ENCODE measurements at places on chromosomes 7 and 10.

GRCh38 chr10:10138685-10139084, 879.0 kb upstream of the CELF2 start:
- DNase-seq: no peak

DNA sequence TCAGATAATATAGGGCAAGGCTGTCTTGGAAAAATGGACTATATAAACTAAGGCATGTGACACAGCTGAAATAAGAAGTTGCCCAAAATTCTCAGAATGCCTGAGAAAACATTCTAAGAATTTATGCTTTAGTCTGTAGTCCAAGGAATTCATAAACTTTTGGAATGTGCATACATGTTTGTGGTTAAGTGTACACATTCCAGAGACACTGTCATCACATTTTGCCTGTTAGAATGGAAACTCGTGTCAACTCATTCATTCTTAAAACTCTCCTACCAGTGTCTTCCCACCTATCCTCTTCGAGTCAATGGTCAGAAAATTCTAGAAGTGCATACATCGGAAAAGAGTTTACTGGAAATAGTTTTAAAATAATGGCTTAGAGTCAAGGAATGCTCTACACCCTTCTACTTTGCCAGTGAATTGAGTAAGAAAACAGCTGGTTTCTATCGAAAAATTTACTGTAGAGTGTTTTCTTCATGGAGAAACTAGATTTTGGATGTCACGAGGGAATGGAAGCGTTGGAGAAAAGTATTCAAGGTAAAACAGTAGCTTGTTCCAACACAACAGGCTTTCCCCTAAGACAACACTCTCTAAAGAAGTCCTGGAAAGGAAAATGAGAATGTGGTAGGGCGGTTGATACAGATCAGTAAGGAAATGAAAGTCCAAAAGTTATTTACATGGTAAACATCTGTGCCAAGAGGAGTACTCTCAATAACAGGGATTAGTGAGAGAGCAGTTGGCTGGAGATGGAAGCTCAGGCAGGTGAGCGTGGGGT, 1177.6 kb upstream of the C7orf33 start:
- DNase-seq: no peak

DNA sequence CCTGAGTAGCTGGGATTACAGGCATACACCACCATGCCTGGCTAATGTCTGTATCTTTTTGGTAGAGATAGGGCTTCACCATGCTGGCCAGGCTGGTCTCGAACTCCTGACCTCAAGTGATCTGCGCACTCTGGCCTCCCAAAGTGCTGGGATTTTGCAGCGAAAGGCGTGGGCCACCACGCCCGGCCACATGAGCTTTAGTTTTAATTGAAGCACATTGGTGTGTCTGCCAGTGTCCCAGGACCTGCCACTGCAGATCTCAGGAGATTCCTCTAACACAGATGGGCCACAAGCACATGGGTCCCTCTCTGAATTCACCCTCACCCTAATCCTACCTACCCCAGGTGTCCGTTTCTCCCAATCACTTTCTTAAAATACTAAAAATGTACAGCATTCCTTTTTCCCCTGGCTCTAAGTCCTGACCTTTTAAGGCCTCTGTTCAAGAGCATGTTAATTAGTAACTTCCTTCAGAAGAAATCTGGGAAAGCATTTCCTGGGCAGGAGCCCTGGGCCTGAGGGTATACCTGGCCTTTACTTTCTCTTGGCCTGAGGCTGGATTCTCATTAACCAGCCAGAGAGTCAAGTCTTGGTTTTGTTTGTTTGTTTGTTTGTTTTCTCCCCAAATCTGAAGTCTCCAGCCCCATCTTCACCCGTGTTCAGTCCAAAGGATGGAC, 82.6 kb downstream of the PRPF18 start:
- DNase-seq: no peak

DNA sequence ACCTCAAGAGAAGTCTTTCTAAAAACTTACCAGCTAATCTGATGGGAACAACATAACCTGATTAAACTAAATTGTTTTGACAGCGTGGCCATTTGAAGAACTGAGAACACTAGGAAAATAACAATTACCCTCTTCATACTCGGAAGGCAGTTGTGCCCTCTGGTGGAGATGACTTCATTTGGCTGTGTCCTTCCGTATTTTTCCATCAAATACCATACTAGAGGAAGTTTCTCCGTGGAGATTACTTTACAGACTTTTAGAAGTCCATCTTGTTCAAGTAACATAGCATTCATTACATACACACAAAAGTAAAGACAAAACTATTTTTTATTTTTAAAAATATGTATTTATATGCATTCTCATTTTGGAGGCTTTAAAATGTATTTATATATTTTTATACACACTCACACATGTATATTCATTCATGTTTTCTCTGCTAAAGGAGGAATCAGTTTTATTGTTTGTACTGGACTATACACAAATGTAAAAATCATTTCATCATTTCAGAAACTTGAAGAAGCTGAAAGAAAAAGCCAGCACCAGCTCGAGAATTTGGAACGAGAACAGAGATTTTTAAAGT, 25.2 kb downstream of the SMNDC1 start:
- DNase-seq: peak; percentile 69

- no peak for DNase-seq
These were observed 18.3 kb downstream of the UBN2 start for GRCh38 chr7:139249179-139249810.

- DNase-seq: no peak
These were observed 16.3 kb upstream of the GLI3 start for GRCh38 chr7:42253316-42253715.

DNA sequence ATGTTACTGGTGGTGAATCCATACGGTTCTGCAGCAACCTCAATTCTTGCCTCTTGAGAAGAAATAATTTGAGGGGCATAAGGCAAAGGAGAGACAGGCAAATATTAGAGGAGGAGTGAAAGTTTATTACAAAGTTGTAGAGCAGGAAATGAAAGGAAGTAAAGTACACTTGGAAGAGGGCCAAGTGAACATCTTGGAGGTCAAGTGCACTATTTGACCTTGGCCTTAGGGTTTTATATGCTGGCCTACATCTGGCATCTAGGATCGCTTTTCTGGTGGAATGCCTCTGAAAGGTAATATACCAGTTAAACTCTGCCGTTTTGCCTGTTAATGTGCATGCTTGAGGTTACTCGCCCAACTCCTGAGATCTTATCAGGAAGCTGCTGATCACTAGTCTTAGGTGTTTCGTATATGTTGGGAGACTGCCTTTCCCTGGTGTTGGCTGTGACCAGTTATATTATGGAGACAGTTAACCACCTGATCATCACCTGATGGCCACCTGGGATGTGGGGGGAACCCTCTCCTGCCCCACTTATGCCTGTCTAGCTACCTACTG, 66.1 kb upstream of the CYP2C18 start:
- DNase-seq: no peak

DNA sequence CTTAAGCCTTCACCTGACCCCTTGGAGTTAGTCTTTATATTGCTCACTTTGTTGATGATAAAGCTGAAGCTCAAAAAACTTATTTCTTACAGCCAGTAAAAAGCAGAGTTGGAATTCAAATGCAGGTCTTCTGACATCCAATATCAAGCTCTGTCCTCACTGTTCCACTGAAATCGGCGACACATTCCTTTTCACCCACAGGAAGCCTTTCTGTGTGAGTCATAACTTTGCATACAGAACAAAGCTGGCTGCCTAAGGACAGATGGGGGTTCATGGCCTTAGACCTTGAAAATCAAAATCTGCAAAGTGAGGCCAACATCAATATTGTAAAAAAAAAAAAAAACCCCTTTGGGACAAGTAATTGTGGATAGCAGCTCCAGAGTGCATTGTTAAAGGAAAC, 21.8 kb upstream of the AKR1B1 start:
- DNase-seq: peak; percentile 68

GRCh38 chr10:43857206-43857930, 208.7 kb upstream of the ZNF32 start:
- DNase-seq: no peak

GRCh38 chr7:155489158-155489840, 31.4 kb downstream of the EN2 start:
- no peak for DNase-seq

DNA sequence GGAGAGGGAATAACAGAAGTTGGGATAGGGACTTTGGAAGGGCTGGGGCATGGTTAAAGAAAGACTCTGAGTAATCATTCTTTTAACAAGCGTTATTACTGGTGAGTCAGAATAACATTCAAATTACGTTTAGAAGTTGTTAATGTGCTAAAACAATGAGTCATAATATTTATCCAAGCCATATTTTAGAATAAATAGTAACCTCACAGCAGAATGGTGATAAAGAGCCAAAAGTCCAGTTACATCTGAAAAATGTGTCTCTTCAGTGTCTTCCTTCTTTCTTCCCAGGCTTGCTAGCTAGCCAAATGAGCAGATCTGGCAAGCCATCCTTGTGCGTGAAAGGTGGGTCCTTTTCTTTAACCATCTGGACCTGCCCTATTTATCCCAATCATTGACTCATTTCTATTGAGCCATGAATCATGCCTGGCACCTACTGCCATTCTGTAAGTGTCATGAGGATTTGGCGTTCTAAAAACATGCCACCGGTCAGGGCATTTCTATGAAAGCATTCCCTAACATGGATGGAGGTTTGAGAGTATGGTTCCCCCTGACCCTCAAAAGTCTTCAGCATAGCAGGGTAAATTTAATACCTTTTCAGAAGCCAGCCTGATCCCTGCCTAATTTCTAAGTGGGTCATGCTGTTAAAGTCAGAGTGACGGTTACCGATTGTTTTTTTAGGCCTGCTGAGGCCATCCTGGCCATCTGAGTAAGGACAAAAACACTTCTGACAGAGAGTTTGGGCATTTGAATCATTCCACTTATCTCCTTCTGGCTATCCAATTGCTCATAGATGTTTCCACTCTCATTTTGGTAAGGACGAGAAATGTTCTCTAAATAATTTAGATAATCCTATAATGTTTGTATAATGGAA, 26.9 kb downstream of the MYPN start:
- peak; percentile 63 for DNase-seq

DNA sequence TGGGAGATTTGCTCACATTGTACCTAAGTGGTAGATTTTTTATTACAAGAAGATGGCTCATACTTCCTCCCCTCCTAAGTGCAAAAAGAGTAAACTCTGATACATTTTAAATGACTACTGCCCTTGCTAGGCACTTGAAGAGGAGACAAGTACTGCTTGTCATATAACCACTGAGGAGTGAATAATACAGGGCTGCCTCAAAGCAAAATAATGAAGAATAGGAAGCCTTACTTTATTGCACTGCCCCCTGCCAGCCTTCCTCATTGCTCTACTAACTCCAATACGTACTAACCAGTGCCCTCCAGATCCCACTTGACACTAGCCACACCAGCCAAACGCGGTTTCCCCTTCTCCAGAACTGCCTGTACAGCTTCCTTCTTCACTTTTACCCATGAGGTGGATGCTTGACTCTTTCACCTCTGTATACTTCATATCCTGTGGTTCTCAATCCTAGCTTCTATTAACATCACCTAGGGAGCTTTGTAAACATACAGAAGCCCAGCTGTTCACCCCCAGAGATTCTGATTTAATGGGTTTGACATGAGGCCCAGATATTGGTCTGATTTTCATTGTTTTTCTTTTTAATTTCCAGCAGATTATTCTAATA, 11.7 kb upstream of the MTERF1 start:
- DNase-seq: no peak

- peak; percentile 14 for DNase-seq
These were observed 716.6 kb upstream of the GALNT17 start for GRCh38 chr7:70415179-70415972.

- no peak for DNase-seq
These were observed 79.8 kb upstream of the PTN start for GRCh38 chr7:137423321-137423720.

GRCh38 chr7:98618786-98619185, 1.7 kb downstream of the NPTX2 start:
- DNase-seq: no peak

- DNase-seq: no peak
These were observed 38.5 kb downstream of the ZNF438 start for GRCh38 chr10:30993155-30993554.

DNA sequence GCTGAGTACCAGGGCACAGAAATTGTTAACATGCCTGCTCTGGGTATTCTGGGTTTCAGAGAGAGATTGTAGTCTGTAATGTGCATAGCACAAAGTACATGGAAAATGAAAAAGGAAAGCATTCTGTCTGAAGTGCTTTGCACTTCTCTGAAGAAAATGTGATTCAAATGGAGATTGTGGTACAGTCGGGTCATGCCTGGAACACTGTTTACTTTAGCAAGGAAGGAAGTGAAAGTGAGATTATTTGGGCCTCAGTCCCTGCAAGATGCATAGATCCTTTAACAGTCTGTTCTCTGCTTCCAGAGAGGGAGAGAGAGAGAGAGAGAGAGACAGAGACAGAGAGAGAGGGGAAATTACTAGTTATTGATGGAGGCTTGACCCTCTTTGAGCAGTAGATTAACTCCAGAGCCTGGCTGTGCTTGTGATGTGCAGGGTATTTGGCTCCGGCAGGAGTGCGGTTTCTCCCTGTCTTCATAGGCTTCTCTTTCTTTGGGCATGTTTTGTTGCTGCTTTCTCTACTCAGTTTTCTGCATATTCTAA, 5.4 kb downstream of the VWC2 start:
- no peak for DNase-seq

- no peak for DNase-seq
These were observed 429.2 kb downstream of the SDK1 start for GRCh38 chr7:3730276-3730675.

DNA sequence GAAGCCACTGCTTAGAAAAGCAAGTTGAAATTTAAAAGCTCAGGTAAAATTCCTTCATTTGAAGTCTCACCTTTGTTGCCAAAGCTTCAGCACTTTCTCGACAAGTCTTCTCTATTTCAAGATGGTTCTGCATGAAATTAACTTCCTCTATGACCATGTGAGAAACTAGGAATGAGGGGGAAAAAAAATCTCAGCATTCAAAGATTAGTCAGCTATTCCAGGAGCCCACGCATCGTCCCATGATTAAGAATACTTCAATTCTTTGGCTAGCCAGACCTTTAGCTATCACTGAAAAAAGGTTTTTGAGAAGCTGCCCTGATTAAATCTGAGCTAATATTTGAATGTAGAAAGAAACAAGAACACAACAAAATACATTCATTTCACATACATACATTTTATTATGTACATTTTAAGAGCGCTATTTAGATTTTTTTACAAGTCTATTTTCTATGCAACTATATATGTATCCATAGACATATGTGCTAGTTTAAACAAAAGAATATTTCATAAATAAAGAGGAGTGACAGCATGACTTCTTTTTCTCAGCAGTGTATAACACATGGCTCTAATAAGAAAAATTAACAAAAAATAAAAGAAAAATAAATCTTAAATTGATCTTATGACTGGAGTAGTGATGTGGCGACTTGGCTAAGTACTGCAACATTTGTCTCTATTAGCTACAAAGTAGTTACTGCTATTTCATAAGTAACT, 44.8 kb downstream of the SHTN1 start:
- no peak for DNase-seq

DNA sequence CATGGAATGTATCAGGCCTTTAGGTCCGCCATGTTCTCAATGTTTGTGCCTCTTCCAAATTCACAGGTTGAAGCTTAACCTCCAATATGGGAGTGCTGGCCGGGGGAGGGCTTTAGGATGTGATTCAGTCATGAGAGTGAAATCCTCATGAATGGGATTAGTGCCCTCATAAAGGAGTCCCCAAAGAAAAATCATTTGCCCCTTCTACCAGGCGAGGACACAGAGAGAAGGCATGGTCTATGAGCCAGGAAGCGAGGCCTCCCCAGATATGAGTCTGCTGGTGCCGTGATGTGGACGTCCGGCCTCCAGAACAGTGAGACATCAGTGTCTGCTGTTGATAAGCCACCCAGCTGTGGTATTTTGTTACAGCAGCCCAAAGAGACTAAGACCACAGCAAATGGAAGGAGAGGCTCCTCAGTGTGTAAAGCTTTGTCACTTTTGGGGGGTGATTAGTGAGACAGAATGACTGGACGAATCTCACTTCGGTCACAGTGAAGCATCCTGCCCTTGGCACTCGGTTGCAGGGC, 231.3 kb upstream of the KLF6 start:
- no peak for DNase-seq

All from endodermal cell (in vitro differentiated cells).